ENCODE measurements at places on chromosomes 3 and 15.
A peak's percentile ranks its signal among the peaks of the same experiment; 100 is the strongest.

GRCh38 chr3:178960181-178960580, 111.4 kb downstream of the ZMAT3 start:
- DNase-seq, result no peak

DNA sequence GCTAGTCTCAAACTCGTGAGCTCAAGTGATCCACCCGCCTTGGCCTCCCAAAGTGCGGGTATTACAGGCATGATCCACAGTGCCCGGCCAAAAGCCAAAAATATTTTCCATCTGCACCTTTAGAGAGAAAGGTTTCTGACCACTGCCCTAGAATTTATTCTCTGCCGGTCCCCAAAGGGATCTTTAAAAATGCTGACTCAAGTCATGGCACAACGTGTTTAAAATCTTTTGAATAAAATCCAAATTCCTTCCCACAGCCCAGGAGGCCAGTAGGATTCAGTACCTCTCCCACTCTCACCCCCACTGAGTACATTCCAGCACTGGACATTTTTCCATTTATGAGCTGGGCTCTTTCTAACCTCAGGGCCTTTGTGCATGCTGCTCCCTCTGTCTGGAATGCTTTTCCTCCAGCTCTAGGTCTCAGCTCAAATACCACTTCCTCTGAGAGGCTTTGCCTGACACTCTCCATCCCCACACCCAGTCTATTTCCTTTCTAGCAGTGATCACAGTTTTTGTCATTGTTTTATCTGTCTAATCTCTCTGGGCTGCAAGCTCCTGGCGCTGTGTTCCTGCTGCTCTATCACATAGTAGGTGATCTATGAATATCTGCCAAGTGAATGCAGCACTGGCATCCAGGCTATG, 502.9 kb downstream of the SHQ1 start:
- peak; percentile 57 for DNase-seq

DNA sequence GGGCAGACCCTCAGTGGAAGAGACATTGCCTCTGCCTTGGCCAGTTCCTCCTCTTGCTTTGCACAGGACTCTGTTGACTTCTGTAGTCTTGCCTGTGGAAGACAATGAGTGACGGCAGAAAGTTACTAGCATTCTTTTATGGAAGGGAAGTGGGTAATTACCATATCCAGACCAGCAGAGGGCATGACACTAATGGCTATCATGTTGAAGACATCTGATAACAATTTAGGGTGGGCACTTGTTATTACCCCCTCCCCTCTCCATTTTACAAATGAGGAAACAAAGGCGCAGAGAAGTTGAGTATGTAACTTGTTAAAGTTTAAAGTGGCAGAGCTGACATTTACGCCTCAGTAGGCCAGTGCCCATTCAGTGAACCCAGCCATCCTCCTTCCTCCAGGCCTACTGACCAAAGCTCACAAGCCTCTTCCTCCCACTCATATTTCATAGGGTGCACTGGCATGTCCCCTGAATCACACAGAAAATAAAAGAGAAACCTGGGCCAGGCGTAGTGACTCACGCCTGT, 48.2 kb upstream of the FMN1 start:
- peak; percentile 76 for DNase-seq

DNA sequence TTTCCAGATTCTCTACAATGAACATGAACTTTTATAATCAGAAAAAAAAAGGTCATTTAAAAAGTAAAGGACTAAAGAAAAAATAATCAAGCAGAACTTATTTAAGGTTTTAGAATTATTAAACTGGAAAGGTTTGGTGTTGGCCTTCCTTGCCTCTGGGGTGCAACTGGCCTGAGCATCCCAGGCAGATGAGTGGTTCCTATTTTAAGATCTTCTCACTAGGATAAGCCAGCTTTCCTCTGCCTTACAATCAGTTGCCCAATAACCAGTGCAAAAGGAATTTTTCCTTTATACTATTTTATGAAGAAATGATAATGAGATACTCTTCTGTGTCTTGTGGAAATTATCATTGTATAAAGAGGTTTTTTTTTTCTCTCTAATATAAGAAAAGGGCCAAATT, 56.6 kb downstream of the SEC22A start:
- no peak for DNase-seq

DNA sequence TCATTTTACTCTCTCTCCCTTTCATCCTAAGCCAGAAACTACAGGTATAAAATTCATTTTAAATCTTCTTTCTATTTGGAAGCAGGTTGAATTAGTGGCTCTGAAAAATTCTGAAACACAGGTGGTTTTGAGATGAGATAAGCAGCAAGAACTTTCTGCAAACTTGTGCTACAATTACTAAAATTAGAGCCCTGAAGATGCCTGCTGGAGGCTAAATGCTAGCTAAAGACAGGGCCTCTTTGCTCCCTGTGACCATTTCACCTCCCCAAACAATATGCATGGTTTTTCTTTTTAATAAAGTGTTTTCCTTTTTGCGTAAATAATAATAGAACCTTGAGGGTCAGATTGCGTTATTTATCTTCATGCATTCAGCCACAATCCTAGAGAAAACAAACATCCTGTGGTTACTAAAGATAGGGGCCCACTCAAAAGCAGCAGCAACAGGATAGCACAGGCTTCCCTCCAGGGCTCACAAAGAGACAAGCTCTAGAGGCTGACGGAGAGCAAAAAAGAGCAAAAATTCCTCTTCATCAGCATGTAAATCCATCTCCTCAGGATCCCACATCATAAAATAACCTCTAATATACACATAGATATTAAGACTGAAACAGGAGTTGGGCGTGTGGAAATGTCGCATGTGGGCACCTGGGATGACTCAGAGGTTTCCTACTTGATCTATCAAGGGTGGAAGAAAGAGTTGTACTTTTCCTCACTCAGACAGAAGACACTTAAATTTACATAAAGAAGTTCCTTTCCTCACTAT, 26.5 kb upstream of the CP start:
- DNase-seq, result peak; percentile 36

DNA sequence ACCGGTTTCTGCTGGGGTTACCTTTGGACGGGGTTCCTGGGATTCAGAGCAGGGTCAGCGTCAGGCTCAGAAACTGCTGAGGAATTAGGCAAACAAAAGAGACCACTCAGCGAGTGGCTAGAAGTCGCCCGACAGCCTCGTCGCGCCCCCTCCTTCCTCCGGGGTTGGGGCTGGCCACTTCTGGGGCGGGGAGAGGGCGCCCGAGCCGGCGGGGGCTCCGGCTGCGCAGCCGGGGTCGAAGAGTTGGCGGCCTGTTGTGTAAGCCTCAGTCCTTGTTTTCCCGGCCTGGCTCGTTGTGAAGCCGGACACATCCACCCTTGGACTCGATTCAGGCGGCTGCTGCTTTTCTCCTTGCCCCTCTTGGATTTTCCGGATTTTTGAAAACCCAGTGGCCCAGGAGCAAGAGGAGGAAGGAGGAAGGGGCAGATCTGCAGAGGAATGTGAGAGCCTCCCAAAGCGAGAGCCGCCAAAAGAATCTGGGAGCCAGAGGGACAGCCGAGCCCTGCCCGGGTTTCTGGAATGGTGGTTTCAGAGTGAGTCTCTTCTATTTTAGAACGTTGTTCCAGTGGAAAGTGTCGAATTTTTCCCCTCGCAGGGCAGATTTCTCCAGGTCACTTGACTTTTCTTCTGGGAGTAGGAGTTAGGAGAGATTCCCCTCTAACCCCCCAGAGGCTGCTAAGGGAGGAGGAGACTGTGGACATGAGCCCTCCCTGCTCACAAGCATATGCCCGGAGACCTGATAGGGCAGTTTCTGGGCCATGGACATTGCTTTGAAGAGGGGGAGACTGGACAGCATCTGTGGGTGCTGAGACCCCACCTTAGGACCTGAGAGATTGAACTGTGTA, 666 bp downstream of the SNX33 start:
- DNase-seq, result no peak
